ENCODE measurements at places on chromosomes 7 and 10. TPM values are rescaled to one million over a fixed set of nuclear protein-coding genes. Genes with fewer than 3 reads are reported as not detected.

The PSMA2 gene
- 110 TPM for total RNA-seq

The PON1 gene
- total RNA-seq = not detected

The AKR1D1 gene
- not detected for total RNA-seq

The PRLHR gene
- total RNA-seq = not detected

DNA sequence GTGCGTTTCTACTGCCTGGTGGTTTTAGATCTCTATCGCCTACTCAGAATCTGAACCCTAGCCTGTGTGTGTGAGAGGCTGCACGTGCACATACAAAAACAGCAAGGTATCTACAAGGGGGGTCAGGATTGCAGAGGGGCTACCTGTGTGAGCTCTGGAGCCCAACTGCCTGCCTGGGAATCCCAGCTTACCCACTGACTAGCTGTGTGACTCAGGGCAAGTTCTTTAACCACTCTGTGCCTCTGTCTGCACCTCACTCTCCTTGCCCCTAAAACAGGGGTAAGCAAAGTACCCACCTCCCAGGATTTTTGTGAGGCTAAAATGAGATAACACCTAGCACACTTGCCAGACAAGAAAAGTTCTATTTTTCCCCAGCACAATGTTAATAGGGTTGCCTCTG, 32.5 kb downstream of the DLG5 start:
- H3K27ac ChIP-seq = no peak overlapping the region
- H3K4me3 ChIP-seq = no peak overlapping the region
- no peak for DNase-seq
- H3K4me1 ChIP-seq = no peaks in the 10 kb centered on the region

DNA sequence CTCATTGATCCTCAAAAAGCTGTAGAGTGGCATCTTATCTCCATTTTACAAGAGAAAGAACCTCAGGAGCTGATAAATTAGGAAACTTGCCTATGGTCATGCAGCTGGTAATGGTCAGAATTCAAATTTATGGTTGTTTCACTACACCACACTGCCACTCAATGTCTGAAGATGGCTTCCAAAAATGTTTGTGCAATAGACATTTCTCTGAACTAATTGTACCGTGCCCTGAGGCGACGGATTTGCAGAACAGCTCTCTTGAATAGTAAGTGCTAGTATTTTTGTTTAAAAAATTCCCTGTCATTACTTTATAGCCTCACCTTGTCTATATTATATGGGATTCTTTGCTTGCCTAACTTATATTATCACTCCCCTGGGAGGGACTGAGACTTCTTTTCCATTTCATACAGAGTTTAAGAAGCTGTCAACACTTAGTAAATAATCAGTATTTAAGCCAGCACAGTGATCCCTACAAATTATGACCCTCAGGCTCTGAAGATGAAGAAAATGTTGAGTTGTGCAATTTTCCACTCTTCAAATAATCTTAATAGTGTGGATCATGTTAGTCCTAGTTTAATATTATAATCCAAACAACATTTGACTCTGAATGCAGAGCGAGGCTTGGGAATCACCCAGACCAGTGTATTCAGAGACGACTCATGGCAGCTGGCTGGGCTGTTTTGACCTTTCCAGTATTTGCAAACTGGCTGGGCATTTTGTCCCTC, 346.6 kb downstream of the PTEN start:
- no peak overlapping the region for H3K4me3 ChIP-seq
- peaks cover 4% of the 10 kb centered on the region for H3K27me3 ChIP-seq
- no peak for DNase-seq
- H3K27ac ChIP-seq = no peak overlapping the region

- H3K27me3 ChIP-seq = no peaks in the 10 kb centered on the region
- DNase-seq = no peak
- H3K4me1 ChIP-seq = no peaks in the 10 kb centered on the region
- no peak overlapping the region for H3K27ac ChIP-seq
- H3K36me3 ChIP-seq = no peaks in the 10 kb centered on the region
Observed at GRCh38 chr7:114715907-114716306, 206.0 kb upstream of the MDFIC start.

DNA sequence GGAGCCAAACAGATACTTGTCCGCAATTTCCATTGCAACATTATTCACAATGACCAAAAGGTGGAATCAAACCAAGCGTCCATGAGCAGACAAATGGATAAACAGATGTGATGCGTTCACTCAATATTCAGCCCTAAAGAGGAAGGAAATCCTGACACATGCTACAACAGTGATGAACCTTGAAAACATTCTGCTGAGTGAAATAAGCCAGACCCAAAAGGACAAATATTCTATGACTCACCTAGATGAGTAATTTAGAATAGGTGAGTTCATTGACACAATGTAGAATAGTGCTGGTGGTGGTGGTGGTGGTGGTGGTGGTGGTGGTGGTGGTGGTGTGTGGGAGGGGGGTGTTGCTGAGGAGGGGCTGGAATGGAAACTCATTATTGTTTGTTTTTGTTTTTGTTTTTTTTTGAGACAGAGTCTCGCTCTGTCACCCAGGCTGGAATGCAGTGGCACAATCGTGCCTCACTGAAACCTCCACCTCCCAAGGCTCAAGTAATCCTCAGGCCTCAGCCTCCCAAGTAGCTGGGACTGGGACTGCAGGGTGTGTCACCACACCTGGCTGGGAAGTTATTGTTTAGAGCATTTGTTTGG, 28.6 kb downstream of the SMKR1 start:
- no peaks in the 10 kb centered on the region for H3K4me1 ChIP-seq
- no peak overlapping the region for H3K27ac ChIP-seq
- H3K27me3 ChIP-seq = no peaks in the 10 kb centered on the region
- H3K4me3 ChIP-seq = no peak overlapping the region
- DNase-seq = peak; percentile 47
- no peaks in the 10 kb centered on the region for H3K36me3 ChIP-seq

DNA sequence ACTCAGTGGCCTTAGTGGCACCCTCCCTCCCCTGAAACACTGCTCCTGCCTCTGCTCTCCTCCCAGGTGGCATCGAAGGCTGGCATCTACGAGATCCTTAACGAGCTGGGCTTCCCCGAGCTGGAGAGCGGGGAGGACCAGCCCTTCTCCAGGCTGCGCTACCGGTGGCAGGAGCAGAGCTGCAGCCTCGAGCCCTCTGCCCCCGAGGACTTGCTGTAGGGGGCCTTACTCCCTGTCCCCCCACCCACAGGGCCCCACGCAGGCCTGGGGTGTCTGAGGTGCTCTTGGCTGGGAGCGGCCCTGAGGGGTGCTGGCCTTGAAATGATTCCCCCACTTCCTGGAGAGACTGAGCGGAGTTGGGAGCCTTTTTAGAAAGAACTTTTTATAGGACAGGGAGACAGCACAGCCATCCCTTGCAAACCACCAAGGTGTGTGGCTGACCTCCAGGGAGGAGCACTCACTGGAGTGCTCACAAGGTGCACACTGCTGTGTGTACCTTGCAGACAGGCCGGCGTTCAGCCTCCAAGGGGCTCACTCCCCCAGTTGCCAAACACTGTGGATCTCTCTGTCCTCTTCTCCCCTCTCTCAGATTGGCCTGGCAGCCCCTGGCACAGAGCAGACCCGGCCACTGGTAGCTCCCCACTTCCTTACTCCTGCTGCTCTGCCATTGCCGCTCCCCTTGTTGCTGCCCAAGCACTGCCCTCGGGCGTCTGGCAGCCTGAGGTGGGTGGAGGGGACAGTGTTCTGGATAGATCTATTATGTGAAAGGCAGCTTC, 35.8 kb downstream of the PRF1 start:
- H3K4me3 ChIP-seq = no peak overlapping the region
- no peaks in the 10 kb centered on the region for H3K27me3 ChIP-seq
- H3K27ac ChIP-seq = no peak overlapping the region
- H3K4me1 ChIP-seq = no peaks in the 10 kb centered on the region
- DNase-seq = no peak

- H3K4me3 ChIP-seq = no peak overlapping the region
- no peaks in the 10 kb centered on the region for H3K4me1 ChIP-seq
- H3K36me3 ChIP-seq = no peaks in the 10 kb centered on the region
- H3K27ac ChIP-seq = no peak overlapping the region
Observed at GRCh38 chr7:121113288-121113687, 124.8 kb downstream of the CPED1 start.

- no peak for DNase-seq
- H3K27me3 ChIP-seq = no peaks in the 10 kb centered on the region
- H3K36me3 ChIP-seq = no peaks in the 10 kb centered on the region
- no peak overlapping the region for H3K4me3 ChIP-seq
- no peaks in the 10 kb centered on the region for H3K4me1 ChIP-seq
- H3K27ac ChIP-seq = no peak overlapping the region
Observed at GRCh38 chr7:81355911-81356310, 413.9 kb downstream of the HGF start.

DNA sequence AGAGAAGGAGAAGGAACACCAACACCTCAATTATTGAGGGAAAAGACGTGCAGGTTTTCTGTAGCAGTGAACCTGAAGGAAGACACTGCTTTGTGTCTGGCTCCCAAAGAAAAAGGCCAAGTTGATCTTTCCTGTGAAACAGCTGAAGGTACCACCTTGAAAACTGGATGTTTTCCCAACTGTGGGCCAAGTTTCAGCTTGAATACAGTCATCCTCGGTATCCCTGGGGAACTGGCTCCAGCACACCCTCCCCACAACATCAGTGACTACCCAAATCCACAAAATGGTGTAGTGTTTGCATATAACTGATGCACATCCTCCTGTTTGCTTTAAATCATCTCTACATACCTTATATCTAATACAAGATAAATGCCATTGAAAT, 297.0 kb upstream of the PITRM1 start:
- H3K36me3 ChIP-seq = no peaks in the 10 kb centered on the region
- H3K27me3 ChIP-seq = no peaks in the 10 kb centered on the region
- H3K4me1 ChIP-seq = peaks cover 49% of the 10 kb centered on the region
- no peak for DNase-seq
- peak overlapping the region; percentile 100 for H3K27ac ChIP-seq

- H3K4me3 ChIP-seq = no peak overlapping the region
- H3K27ac ChIP-seq = no peak overlapping the region
- no peaks in the 10 kb centered on the region for H3K27me3 ChIP-seq
- DNase-seq = no peak
Observed at GRCh38 chr7:138137423-138138171, 61.3 kb downstream of the AKR1D1 start.
